ENCODE measurements at places on chromosomes 12 and 14.

- DNase-seq: no peak
These were observed 122.3 kb downstream of the DPF3 start for GRCh38 chr14:72771561-72771960.

- no peak for DNase-seq
These were observed 9.4 kb downstream of the ARID4A start for GRCh38 chr14:58307597-58308316.

DNA sequence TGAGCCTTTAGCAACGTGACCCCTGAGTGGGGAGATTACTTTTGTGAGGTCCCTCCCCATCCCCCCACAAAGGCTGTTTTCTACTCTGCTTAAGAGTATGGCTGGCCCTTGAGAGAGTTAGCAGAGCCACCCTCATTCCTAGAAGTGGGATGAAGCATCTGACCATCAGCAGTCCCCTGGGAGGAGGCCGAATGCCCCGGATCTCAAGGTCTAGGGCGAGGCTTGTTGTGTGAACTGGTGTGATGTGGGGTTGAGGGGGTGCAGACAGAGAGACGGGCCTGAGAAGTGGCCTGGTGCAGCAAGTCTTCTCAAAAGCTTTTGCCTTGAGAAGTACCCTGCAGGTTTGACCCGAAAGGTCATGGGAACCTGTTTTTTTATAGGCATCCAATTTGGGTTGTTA lies 153.0 kb upstream of the FKBP4 start:
- DNase-seq: no peak

DNA sequence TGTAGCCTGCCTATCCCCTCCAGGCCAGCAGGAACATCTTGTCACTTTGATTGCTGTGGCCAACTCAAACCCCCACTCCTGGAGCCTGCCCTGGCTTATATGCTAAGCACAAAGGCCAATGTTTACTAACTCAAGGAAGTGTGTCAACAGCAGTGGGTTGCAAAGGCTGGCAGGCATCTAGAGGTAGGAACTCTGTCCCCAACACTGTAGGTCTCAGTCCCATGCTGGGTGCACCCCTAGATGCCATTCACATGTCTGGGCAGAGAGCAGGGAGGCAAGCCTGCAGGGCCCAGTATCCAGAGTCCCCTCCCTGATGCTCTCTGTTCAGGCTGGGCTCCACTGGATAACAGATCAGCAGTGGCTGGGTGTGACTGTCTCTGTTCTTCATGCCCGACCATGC lies 1.6 kb upstream of the HPD start:
- no peak for DNase-seq

DNA sequence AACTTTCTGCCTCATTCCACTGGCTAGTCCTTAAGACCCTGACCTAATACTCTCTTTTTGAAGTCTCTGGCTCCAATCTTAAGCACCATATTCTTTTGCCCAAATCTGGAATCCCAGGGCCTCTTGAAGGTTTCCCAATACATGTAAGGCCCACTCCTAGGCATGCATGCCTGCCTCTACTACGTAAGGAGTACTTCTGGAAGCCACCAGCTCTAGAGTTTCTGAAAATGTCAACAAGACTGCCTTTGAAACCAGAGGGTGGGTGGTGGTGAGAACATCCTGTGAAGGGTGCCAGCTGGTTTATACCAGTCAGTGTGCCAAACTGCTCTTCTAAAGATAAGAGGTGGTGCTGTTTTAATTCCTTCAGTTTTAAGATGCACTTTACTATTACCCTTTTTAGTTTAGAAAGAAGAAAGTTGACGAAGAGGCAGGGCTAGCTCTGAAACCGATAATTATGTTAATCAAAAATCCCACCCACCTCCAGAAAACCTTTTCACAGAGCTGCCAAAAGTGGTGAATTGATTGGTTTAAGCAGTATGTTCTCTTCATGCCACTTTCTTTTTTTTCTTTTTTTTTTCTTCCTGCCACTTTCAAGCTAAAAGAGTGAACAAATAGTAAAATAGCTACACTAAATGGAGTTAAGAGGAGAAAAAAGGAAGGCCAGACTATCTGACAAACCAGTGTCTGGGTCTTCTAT lies 8.7 kb upstream of the WDR89 start:
- DNase-seq: peak; percentile 66

GRCh38 chr14:103890052-103890371 lies 38.2 kb upstream of the TDRD9 start:
- DNase-seq: no peak

- DNase-seq: no peak
These were observed 981.9 kb downstream of the DIO2 start for GRCh38 chr14:79229383-79229909.

DNA sequence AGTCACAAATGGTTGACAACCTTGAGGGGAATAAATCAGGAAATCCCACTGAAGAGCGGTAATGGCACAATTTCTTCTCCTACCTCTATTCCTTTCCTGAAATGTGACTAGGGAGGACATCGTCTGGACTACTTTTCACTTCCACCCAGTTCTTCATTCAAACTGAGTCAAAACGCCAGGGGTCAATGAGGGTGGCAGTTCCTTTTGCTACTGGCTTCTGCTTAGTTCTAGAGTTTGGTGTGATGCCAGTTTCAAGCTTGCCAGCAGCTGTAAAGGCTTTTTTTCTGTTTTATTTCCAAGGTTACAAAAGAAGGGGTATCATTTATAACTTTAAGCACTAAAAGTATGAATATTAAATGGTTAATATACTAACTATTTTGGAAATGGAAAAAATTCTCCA lies 286.5 kb downstream of the SOX5 start:
- DNase-seq: no peak

DNA sequence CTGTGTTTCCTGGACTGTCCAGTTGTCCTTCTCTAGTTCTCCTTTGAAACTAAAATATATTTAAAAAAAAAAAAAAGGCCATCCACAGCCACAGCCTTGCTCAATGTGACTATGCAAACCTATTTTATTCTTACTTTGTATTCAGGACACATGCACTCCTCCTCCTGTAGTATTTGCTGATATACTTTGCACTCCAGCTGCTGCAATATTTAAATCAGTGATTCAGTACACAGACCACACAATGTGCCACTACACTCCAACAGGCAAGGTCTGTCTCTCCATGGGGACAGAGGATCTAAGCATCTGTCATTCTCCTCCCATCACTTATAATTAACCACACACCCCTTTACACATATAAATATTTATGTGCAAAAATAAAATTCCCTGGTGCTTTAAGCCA lies 40.2 kb upstream of the CCDC196 start:
- no peak for DNase-seq

- DNase-seq: no peak
These were observed 181.1 kb upstream of the HIF1A start for GRCh38 chr14:61513986-61514830.

GRCh38 chr14:20592574-20592973 lies 1.4 kb upstream of the RNASE12 start:
- no peak for DNase-seq

GRCh38 chr12:8907513-8907912 lies 6.8 kb upstream of the PHC1 start:
- no peak for DNase-seq

DNA sequence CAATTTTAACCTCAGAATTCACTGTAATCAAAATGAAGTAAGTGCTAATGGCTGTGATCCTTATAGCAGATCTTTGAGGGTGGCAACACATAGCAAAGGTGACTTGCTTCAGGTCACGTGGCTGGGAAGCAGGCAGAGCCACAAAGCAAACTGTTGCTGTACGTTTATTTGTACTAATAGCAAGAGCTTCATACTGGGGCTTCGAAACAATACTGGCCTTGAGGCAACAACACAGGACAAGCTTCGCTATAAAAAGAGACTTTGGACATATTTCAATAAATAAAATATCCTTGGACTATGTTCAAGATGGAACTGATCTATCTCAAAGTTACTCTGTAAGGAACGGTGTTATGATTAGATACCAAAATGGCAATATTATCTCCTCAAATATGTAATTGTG lies 44.6 kb downstream of the MSRB3 start:
- DNase-seq: no peak

GRCh38 chr12:87196321-87196720 lies 832.9 kb downstream of the C12orf50 start:
- DNase-seq: no peak

- DNase-seq: no peak
These were observed 119.7 kb downstream of the FBXL14 start for GRCh38 chr12:1474574-1475153.

All from CD4-positive, alpha-beta T cell treated with Interleukin-15 for 1 hour (primary cell).